ENCODE measurements at places on chromosomes 2 and 18.

- DNase-seq: peak; percentile 72
Observed at GRCh38 chr2:105294844-105295481, 34.6 kb downstream of the TGFBRAP1 start.

DNA sequence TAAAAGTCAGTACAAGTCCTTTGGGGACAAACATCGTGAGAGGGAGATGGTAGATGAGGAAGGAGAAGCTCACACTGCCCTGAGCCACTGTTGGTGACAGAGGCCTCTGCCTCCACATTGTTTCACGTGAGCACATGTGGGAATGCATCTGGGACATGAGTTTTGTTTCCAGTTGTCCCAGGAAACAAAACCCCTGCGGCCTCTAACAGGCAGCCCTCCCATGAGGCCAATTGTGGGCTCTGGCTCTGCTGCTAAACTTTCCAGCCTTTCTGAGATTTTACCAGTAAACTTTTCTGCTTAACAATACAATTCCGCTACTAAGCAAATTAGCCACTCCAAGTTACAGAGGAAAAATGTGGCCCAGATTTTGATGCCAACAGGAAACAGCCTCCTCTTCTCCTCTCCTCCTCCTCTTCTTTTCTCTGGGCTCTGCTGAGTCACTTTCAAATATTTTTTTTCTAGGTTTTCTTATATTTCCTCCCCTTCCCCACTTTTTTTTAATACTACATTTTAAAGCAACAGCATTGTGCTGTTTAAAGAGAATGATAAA lies 23.4 kb upstream of the LRRC30 start:
- no peak for DNase-seq

GRCh38 chr2:109127556-109127955 lies 1.4 kb upstream of the SH3RF3 start:
- no peak for DNase-seq

DNA sequence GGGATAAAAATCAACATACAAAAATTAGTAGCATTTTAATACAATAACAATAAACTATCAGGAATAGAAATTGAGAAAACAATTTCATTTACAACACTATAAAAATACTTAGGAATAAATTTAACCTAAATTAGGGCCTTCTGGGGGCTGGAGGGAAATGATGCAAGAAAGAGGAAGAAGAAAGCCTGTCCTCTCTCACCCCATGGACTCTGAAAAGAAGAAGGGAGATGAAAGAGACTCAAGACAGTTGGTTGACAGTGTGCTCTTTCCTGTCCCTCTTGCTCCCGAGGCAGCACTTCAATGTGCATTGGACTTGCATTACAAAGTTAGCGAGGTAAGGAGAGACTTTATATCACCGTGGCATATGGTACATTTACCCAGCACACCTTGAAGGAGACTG lies 88.5 kb downstream of the VAPA start:
- no peak for DNase-seq

DNA sequence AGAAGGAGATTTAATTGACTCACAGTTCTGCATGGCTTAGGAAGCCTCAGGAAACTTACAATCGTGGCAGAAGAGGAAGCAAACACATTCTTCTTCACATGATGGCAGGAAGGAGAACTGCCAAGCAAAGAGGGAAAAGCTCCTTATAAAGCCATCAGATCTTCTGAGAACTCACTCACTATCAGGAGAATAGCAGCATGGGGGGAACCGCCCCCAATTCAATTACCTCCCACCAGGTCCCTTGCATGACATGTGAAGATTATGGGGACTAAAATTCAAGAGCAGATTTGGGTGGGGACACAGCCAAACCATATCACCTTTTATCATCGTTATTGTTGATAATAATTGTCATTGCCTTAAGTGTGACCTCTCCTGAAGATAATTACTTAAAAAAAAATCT lies 197.9 kb upstream of the SLC14A2 start:
- no peak for DNase-seq

- DNase-seq: no peak
Observed at GRCh38 chr2:44207102-44207501, 38.4 kb downstream of the PPM1B start.

GRCh38 chr2:75495862-75496261 lies 64.9 kb downstream of the EVA1A start:
- no peak for DNase-seq

DNA sequence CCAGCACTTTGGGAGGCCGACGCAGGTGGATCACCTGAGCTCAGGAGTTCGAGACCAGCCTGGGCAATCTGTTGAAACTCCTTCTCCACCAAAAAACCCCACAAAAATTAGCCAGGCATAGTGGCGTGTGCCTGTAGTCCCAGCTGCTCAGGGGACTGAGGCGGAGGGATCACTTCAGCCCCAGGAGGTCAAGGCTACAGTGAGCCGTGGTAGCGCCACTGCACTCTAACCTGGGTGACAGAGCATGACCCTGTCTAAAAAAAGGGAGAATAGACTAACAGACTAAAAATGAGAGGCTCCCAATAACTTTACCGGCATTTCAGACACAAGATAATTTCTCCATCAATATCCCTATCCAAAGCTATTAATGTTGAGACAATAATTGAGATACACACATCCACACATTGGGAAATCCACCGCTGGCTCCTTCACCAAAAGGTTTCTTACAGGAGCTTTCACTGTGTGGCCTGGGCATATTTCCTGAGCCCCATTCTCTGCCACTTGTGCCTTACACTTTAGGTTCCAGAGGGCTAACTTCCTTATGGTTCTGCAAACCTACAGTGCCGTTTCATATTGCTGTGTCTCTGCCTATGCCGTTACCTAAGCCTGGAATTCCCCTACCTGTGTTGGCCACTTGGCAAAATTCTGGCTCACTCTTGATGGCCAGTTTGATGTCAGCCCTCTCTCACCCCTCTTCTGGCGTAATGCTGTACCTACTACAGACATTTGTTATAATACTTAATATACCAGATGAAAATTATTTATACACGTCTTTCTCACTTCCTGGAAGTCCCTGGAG lies 115.8 kb upstream of the ZFP36L2 start:
- DNase-seq: no peak

- no peak for DNase-seq
Observed at GRCh38 chr2:194686569-194686968, 970.5 kb upstream of the SLC39A10 start.

DNA sequence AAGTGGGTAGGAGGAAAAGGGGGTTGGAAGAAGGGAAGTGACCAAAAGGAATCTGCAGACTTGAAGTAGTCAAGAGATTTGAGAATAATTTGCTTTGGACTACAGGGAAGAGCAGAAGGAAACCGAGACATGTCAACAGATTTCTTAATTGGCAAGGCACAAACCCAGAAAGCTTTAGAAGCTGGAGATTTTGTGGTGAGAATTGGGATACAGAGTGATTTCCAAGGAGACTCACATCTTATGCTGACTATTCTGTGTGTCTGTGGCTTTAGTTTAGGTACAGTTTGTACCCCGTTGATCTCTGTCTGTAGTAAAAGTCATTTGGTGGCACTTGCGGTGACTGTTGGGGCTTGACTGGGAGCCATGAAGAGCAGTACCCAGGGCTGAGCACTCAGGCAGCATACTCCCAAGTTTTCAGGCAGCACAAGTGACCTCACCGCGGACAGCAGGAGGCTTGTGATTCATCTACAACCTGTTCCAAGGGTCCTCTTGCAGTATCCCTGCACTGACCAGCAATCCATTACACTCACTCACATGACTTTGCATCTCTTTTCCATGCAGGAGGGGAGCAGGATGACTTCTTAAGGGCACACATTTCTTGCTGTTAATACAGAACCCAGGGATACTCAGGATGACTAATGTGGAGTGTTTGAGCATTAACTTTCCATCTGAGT lies 97.1 kb upstream of the TNP1 start:
- no peak for DNase-seq

GRCh38 chr2:138066841-138067240 lies 102.6 kb downstream of the HNMT start:
- no peak for DNase-seq

DNA sequence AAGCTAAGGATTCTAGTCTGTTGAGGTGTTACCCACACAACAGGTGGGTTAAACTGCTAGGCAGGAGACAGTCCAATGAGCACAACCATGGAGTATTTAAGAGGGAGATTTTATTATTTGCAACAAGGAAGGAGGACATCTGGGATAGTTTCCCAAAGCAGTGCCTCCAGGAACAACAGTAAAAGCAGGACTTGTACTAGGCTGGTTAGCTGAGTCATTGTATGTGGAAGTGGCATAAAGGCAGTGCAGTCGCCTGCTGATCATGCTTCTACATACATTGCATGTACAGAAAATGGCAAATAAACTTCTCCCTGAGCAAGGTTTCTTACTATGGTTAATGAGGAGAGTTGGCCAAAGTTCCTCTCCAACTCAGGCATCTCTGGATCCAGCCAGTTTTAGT lies 46.1 kb upstream of the CYTIP start:
- no peak for DNase-seq

DNA sequence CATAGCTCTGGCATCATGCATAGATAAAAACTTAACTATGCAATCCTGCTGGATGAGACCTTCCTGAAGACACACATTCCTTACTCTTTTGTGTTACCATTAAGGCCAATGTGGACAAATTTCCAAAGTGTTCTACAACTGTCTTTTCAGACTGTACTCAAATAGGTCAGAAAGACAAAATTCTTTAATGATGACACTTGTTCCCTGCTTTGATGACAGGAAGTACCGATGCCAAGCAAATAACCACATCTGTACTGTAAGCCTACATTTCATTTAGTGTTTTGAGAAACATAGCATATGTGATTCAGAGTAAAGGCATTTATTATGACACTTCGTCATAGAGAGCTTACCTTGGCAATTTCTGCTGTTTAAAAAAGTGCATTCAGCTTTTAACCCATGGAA lies 55.0 kb downstream of the PMAIP1 start:
- DNase-seq: no peak

DNA sequence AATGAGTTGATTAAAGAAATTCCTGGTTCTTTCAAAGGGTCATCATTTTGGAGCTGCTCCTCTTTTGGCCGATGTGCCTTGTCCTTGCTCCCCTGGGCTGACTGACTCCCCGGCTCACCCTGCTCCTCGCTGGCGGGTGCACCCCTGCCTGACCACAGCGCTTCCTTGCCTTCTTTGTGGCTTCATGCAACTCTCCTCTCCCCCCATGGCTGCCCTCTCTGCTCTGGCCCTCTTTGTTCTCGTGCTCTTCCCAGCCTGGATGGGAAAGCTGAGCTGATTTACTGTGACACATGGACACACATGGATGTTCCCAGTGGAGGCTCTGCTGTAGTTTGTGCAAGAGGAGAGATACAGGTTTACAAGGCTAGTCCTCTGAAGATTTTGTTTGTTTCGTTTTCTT lies 234.6 kb downstream of the HAUS1 start:
- peak; percentile 16 for DNase-seq

DNA sequence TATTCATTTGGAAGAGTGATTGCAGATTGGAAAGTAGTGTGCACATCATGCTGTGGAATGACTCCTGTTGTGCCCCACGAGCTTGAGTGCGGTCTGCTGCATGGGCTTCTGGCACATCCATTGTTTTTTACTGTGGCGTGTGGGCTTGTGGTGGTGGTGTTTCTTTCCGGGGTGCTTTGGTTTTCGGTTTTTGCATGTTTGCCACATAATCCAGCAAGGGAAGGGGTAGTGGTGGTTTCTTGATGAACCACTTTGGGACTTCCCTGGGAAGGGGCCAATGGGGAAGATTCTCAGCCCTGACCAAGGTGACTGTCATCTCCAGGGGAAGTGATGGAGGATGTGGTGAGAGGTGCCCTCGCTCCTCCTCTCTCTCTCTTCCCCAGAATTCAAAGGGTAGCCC lies 57.0 kb downstream of the COA5 start:
- DNase-seq: no peak

- no peak for DNase-seq
Observed at GRCh38 chr18:10242936-10243680, 211.3 kb upstream of the APCDD1 start.

GRCh38 chr2:112954364-112954763 lies 23.4 kb upstream of the IL36G start:
- DNase-seq: no peak
